ENCODE measurements at places on chromosomes 6 and 20. TPM values are rescaled to one million over a fixed set of nuclear protein-coding genes. Genes with fewer than 3 reads are reported as not detected.

DNA sequence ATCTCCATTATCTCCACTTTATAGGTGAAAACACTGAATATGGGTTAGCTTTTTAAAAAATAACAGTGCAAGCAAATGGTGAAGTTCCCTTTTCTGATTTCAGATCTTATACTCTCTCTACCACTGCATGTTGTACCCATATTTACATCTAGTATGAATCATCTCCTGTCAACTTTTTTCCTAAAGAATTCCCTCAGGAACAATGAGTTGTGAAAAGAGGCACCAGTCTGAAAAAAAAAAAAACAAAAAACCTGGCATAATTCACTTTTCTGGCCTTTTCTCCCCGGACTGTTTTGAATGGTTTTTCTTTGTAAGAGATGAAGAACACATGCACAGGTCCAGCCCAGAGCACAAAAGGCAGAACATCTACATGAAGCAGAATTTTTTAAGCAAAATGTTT, 596.0 kb downstream of the COL12A1 start:
- DNase-seq = no peak

GRCh38 chr6:15528870-15529269, 134.0 kb downstream of the DTNBP1 start:
- no peak for DNase-seq

The DEFB132 gene
- total RNA-seq = not detected

DNA sequence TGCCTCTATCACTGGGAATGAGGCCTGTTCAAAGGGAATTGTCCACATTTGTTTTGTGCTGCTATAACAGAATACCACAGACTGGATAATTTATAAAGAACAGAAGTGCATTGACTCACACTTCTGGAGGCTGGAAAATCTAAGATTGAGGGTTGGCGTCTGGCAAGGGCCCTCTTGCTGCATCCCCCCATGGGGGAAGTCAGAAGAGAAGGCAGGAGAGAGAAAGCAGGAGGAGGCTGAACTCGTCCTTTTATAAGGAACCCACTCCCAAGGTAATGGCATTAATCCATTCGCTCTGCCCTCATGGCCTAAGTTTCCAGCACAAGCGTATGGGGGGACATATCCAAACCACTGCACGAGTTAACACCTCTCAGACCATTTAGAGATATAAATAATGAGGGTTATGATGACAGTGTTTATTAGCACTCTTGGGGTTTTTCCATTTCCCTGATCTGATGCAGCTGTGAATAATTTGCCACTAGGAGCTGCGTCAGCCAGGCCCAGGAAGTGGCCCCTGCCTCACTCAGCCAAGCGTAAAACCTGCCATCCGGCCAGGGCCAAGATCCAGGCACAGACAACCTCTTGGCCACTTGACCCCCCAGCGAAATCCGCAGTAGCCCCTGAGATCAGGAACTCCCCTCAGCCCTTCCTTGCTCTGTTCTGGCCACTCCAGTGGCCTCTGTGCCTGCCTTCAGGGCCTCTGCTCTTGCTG, 14.2 kb upstream of the SLCO4A1 start:
- no peak for DNase-seq

The PHACTR3 gene
- total RNA-seq = 3.2 TPM

The SNPH gene
- total RNA-seq = 1.8 TPM

The BFSP1 gene
- total RNA-seq = 2.0 TPM

DNA sequence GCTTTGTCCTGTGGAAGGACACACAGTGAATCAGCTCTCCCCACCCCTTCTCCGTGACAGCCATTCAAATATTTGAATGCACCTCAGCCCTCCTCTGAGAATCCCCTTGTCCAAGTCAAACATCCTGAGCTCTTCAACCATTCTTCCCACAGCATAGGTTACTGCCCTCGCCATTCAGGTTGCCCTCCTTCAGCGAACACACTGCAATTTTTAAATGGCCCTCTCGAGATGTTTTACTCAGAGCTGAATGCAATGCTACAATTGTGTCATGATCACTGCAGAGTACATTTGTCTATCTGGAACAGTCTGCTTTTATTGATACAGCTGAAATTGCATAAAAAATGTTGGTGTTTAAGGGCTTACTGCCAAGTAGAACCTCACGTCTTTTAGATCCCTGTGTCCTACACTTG, 48.9 kb downstream of the SLC2A12 start:
- DNase-seq = peak; percentile 57

DNA sequence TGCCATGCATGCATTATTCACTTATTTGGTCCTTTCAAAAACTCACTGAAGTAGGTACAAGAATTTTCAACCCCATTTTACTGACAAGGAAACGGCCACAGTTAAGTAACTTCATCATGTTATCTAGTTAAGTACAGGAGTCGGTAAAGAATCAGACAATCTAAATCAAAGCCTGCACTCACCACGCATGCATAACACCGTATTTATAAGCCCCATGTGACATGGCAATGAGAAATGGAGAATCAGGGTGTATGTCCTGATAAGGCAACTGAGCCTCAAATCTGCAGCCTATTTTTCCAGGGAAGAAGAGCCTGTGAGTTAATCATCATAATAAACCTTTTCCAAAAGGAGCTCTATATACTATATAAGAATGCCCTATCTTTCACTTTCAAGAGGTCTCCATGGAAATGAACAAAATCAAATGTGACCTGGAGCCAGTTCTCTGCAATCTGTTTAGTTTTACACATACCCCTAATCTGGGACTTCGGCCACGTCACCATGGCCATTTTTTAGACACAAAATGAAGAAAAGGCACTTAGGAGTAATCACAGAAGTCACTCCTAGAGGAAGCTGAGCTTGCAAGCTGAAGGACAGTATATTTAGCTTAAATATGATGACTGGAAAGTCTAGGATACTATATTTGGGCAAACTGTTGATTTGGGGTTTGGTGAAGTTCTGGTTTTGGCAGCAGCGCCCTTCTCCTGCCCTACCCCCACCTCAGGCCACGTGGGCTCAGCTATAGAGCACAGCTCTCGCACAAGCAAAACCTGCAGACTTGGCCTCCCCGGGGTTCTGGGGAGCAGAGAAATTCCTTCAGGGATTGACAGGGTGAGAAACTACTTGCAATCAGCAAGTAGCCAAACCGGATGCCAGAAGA, 19.2 kb downstream of the TRAM2 start:
- DNase-seq = no peak

DNA sequence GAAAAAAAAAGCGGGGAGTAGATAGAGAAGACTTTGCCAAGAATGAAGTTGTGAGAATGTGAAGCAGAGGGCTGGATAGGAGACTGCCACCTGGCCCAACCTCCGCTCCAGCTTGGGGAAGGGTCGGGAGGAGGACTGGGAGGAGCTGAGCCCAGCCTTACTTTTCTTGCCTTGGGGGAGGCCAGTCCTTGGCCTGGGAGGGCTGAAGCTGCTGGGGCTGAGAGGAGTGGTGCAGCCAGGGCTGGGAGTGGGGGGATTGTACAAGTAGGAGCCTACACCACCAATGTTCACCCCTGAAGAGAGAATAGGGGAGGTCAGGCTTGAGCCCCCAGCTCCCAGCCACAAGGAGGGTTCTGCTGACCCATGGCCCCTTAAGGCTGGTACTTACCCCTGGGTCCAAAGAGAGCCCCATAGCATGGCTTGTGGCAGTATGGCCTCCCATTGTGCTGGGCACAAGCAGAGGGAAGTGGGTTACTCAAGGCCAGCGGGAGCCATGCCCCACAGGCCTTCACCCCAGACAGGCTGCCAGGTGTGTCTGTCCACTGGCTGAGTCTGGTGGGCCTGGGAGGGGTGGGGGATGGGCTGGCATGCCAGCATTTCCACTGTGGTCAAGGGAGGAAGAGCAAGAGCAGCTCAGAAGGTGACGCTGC, 1.1 kb downstream of the CRIP3 start:
- DNase-seq = no peak

DNA sequence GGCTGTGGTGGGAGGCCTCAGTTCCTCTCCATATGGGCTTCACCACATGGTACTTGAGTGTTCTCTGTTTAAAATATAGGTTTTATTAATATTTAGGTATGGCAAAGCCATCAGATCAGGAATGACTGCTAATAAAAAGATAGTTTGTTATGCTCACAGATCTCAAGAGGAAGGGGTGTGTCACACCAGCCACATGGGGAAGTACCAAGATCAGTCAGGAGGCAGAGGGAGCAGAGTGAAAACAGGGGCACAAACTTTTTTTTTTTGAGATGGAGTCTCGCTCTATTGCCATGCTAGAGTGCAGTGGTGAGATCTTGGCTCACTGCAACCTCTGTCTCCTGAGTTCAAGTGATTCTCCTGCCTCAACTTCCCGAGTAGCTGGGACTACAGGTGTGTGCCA, 92.1 kb upstream of the GCM1 start:
- no peak for DNase-seq

DNA sequence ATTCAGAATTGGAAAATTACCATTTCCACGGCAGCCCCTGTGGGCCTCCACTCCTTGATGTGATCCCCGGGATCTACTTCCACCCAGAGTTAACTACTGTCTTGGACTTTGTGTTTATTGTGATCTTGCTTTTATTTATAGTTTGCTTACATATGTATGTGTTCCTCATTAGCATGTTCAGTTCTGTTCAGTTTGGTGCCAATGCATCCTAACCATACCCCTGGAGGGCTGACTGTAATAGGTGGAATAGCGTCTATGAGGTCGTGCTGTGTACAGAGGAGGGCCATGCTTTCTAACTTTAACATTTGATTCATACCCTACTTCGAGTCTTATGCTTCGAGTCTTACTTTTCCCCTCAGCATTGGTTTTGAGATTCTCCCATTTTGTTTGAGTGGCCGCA, 104.3 kb upstream of the SLC24A3 start:
- DNase-seq = no peak

The HLA-DQA2 gene
- not detected for total RNA-seq

The C6orf52 gene
- 0.25 TPM for total RNA-seq

- no peak for DNase-seq
Measured at GRCh38 chr6:108846101-108846500, 2.1 kb upstream of the ARMC2 start.

- no peak for DNase-seq
Measured at GRCh38 chr6:138529478-138529877, 30.2 kb upstream of the NHSL1 start.

DNA sequence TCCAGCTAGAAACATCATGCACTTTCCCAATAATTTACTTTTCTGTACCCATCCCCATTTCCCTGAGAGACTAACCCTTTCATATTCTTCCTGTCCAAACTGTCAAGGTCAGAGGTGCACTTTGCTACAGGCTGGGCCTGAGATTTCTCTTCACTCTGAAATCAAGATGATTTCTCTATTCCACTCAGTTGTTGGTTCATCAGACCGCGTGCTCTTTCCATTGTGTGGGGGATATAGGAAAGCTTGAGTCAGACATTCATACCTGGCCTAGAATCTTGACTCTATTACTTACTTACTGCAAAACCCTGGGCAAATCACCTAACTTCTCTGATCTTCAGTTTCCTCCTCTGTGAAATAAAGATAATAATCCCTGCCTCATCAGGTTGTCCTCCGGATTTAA, 4.7 kb upstream of the ZDHHC14 start:
- no peak for DNase-seq

DNA sequence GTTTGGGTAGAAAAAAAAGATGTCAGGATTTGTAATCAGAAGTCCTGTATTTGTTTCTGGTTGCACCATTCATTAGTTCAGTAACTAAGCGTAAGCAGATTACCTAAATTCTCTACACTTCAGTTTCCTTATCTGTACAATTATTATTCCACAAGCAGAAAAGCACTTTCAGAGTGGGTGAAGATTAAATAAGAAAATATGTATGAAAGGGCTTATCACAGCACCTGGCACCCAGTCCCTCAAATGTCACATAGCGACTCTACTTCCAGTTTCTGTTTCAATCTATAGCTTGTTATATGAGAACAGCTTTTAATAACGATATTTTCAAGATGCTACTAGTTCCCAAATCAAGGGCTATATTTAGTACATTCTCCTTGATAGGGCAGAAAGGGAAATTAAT, 31.4 kb downstream of the RGS17 start:
- DNase-seq = no peak

The SIRPG gene
- not detected for total RNA-seq

DNA sequence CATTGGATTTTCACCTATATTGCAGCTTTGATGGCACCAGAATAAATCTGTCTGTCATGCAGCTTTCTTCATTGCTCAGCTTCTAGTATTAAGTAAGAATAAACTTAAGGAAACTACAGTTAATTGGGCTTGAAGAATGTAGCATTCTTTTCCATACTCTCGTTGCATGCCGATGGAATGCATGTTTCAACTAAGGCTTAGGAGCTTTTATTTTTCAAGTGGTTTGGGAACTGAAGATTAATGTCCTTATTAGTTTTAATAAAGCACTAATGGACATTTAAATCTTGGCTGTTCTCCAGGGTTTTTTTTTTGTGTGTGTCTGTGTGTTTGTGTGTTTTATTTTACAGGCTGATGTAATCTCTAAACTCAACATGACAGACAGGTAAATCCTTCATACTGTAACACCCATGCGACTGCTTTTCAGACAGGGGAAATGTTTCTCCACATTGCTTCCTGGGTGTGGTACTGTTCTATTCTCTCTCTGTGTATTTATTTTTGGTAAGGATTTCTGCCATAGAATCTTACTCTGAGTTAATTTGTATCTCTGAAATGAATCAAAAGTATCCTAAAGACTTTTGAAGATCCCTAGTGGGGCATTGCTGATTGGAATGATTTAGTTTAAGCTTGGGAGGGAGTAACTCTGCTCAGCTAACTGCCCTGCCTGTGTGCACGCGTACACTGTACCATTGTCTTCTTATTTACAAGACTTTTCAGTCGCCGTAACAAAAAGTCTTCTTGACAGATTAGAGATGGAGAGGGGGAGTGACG, 38.0 kb downstream of the SLC9A8 start:
- no peak for DNase-seq

The RHAG gene
- total RNA-seq = not detected

The THBD gene
- total RNA-seq = 7.7 TPM

The RPS6KA2 gene
- 122 TPM for total RNA-seq

- DNase-seq = no peak
Measured at GRCh38 chr20:63098195-63098810, 91.5 kb upstream of the BHLHE23 start.

The FAM83B gene
- total RNA-seq = not detected

The AIF1 gene
- total RNA-seq = 0.13 TPM

DNA sequence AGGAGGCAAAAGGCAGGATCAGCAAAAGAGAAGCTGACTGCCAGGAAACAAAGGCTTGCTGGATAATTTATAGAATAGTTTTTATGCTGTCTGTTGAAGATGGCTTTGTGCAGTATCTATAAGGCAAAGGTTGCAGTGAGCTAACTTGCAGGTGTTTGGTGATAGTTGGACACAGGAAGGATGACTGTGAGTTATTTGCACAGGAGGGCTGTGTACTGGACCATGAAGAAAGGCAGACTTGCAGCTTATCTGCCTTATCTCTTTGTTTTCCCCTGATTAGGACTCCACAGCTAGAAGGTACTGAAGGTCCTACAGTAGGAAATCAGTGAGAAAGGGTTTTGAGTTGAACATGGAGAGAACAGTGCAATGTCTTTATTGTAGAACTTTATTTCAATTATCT, 2.1 kb downstream of the BTN1A1 start:
- no peak for DNase-seq

DNA sequence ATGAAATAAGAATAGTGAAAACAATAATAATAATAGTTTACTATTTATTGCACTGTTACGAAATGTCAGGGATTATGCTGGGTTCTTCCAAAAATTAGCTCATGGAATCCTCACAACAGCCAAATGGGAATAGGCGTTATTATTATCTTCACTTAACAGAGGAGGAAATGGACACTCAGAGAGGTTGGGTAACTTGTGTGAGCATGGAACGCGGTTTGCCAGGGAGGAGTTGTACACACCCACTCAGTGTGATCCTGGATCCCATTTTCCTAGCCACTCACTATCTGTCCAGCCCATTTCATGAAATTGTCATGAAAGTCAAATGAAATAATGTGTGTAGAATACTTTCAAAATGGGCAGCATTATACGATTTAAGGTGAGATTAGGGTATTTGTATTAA, 4.6 kb downstream of the NELFCD start:
- no peak for DNase-seq

The DACT2 gene
- not detected for total RNA-seq

- peak; percentile 71 for DNase-seq
Measured at GRCh38 chr6:167350731-167351655, 26.1 kb downstream of the TTLL2 start.

The COL9A3 gene
- total RNA-seq = 0.38 TPM

Data from dermis microvascular lymphatic vessel endothelial cell (primary cell).